Tongue (tissue), 3 donors: ENCODE measurements at places on chromosomes 2 and 18. TPM values are rescaled to one million over a fixed set of nuclear protein-coding genes. Genes with fewer than 3 reads are reported as not detected.
A peak's percentile ranks its signal among the peaks of the same experiment; 100 is the strongest.

GRCh38 chr18:78525366-78526111 lies 454.1 kb upstream of the SALL3 start:
- DNase-seq: peak; percentile 42

- DNase-seq: no peak
Measured at GRCh38 chr2:148303161-148303560, 282.3 kb downstream of the MBD5 start.

GRCh38 chr2:24986372-24986771 lies 14.6 kb upstream of the DNAJC27 start:
- peak; percentile 77 for DNase-seq

DNA sequence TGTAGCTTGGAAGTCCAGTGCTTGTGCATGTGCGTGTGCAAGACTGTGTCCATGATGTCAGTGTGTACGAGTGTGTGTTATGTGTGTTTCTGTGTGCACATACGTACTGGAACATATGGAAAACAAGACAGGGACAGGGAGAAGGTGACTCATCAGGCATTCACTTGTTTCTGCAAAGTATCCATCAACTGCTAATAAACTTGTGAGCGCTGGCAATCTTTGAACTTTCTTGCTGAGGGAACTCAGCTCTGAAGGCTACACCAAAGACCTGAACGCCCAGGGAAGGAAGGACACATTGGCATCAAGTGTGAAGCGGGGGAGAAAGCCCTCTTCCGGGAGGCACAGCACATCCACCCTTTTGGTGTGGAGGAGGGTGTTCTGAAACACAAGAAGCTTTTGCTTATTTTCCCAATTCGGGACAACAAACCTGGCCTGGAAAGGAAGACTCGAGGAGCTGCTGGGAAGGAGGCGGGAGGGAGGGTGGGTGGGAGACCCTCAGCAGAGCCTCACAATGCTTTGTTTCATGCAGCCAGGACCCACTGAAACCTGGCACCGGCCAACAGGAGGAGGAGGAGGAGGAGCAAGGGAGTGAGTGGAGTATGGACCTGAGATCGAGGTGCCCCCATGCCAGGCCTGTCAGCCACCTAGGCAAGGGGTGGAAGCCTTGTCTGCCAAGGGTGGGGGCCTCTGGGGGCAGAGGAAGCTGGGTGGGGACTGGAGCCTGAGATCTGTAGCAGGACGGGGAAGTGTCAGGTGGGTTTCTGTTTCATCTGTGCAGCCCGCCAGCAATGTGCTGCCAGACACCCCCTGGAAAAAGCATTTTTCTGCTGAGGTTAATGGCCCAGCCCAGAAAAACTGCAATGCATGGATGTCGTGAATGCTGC lies 26.8 kb downstream of the SMAD7 start:
- DNase-seq: no peak

DNA sequence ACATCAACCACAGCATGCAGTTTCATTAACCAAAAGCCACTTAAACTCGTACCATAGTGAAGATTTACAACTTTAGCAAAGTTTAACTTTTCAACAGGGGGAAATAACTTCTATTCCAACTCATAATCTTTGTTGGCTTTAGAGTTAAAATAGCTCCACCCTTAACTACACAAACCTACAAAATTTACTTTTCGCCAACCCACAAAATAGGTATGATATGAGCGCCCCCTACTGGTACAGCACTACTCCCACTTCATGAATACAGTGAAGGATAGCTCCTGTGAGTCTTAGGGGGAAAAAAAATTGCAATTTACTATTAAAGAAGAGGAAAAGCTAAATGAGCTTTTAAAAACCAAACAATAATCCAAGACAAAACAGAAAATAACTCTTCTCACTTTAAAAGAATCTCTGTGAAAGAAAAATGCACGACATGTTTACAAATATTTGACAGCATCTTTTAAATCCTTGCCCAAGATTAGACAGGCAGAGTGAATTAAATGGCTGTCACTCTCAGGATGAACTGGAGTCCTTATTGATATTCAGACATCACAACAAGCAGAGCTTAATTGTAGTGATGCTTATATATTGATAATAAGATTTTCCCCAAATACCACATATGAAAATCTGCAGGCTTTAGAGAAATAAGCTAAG lies 32.2 kb downstream of the TMEFF2 start:
- peak; percentile 91 for DNase-seq

DNA sequence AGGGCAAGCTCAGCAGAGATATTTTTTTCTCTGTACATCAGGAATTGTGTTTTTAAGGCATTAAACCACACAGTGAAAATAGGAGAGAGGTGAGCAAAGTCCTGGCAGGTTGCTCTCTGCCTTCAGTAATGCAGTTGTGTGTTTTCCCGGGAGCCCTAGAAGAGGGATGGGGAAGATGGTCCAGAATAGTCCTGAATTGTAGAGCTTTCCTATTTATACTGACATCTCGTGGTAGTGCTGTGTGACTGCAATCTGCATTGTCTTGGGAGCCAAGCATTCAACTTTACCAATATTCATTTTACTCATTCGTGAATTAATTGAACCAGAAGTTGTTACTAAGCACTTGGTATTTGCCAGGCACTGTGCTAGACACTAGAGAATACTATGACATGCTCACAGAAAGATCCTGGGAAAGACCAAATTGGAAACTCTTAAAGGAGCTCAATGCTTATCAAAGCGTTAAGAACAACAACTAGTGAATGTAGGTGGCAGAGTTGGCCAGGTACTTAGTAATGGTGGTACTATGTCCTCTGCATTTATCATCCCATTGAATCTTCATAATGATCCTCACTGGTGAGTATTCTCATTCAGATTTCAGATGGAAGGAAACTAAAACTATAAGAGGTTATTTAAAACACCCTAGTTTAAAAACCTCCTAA lies 214.6 kb downstream of the TRIB2 start:
- DNase-seq: peak; percentile 64

DNA sequence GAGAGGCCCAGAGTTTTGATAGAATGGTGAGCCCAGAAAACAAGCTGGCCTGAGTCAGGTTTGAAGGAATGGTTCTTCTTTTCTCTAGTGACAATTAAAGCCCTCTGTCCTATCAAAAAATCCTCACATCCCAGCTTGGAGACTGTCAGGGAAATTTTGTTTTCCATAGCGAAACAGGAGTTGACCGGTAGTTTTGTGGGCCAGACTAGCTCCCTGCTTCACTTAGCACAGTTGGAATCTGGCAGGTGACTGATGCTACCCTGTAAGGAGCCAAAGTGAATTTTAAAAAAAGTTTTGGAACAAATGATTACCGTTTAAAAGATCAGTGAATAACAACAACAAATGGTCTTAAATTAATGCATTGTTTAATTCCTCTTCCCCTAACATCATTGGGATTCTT lies 6.7 kb downstream of the NAB1 start:
- no peak for DNase-seq

- no peak for DNase-seq
Measured at GRCh38 chr18:26279428-26279827, 53.2 kb downstream of the TAF4B start.

GRCh38 chr2:158459161-158460003 lies 2.6 kb downstream of the PKP4 start:
- DNase-seq: peak; percentile 13

- DNase-seq: no peak
Measured at GRCh38 chr18:59229701-59230443, 9.9 kb downstream of the GRP start.

DNA sequence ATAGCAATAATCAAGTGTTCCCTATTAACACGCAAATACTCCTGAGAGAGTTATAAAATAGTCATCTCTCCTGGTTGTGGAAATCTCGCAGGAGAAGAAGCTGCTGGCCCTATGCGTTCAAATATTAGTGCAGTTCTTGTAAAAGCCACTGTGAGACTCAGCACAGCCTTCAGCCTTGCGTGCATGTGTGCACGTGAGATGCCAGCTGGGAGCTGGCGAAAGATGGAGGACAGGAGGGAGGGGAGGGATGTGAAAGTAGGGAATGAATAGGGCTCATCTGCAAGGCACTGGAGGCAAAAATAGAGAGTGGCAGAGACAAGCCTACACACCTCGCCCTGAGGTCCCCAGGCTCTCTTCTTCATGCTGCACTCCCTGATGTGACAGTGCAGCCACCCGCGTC lies 126.5 kb downstream of the INO80D start:
- peak; percentile 33 for DNase-seq

DNA sequence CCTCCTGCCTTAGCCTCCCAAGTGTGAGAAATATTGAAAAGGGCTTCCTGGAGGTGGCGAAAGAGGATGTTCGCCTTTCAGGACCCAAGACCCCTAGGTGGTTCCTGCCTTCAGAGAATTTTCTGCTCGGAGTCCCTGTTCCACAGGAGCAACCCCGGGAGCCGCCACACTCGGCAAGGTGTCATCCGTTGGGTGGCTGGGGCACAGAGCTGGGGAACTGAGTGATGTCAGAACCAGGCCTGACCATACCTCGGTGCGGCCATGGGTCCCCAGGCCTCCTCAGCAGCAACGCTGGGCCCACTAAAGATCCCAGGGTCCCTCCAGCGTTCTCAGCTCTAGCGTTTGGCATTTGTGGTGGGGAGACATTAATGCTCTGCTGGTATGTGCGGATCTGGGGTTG lies 23.7 kb upstream of the TAF1B start:
- no peak for DNase-seq

DNA sequence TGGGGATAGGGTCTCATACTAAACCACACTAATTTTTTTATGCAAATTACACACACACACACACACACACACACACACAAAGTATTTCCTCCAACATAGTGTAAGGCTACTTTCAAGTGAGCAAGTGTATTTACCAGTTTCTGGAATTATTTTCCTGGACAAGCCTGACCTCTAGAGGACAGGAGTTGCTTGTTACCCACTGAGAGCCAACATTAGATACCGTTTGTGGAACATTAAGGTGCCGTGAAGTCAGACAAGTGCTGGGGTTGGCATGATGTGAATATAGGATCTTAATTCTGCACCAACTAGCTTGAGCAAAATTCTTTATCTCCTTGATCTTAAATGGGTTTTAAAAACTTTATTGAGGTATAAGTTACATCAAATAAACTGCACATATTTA lies 39.3 kb upstream of the SERPINB2 start:
- peak; percentile 59 for DNase-seq

DNA sequence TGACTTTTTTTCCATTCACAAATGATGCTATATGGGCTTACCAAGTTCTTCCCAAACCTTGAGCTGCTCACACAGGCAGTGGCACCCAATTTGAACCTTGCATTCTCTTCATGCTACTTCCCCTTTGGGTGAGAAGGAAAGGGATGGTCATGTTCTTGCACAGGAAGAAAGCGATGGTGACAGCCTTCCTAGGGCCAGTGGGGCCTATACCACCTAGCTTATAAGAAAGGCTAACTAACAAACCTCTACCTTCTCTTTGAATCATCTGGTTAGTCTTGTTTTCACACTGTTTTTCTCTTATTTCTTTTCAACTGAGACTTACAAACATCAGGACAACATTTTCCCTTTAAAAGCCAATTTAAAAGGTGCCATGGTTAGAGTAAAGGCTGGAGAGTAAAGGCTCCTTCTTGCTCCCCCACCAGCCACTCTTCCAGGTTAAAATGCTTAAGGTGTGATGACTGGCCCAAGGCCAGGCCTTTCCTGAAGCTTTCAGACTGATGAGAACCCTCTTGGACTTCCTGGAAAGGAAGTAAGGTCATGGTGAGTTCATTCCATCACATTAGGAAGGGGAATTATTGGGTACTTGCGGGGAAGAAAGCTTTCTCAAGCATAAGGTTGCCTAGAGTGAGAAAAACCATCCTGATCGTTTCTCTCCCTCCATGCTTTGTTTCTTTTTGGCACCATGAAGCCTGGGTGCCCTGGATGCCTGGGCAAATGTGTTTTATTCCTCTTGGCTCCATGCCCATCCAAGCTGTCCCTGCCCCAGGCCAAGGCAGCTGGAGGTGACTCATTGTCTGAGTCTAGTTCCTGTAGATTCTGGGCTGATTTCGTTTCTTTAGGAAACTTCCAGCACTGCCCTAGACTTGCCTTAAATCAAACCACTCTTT lies 41.4 kb upstream of the ITGB6 start:
- peak; percentile 69 for DNase-seq

DNA sequence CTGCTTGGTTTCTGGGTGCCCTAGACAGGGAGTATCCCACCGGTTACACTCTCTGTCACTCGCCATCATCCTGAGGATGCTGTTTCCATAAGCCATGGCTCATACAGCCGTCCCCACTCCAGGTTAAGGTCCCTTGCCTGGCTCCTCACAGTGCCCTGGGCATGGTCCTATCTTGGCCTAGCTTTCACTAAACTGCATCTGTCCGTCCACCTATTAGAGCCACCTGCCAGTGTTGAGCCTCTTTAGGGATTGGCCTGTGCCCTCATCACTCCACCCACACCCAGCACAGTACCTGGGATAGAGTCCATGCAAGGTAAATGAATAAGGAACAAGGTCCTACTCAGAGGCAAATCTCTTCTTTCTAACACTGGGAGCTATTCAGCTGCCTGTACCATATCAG lies 320.1 kb downstream of the GBX2 start:
- no peak for DNase-seq

DNA sequence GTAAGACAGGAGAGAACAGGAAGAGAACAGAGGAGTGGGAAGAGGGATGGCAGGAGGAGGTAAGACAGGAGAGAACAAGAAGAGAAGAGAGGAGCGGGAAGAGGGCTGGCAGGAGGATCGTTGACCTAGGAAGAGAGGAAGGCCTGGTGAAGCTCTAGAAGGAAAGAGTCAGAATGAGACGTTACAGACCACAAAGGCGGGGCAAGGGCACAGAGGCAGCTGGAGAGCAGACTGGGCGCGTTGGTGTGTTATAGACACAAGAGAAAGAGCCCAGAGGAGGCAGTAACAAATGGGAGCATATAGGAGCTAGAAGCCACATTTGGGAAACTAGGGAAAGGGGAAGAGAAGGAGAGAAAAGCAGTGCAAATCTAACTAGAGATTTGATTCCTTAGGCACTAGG lies 26.6 kb downstream of the PTRHD1 start:
- no peak for DNase-seq

- no peak for DNase-seq
Measured at GRCh38 chr2:1017827-1018226, 67.2 kb downstream of the SNTG2 start.

The TRIM54 gene
- total RNA-seq: 40.5 TPM

The ASAP2 gene
- total RNA-seq: 29.5 TPM

The RIT2 gene
- not detected for total RNA-seq

The ARHGAP25 gene
- total RNA-seq: 5.4 TPM

The MAL gene
- total RNA-seq: 16.9 TPM

The R3HDM1 gene
- 17.6 TPM for total RNA-seq

The RSAD2 gene
- total RNA-seq: 2.6 TPM
